Astrocyte of the cerebellum (primary cell): ENCODE measurements at places on chromosomes 5 and 9.

- DNase-seq: peak; percentile 36
Observed at GRCh38 chr5:116242343-116242742, 157.5 kb downstream of the COMMD10 start.

DNA sequence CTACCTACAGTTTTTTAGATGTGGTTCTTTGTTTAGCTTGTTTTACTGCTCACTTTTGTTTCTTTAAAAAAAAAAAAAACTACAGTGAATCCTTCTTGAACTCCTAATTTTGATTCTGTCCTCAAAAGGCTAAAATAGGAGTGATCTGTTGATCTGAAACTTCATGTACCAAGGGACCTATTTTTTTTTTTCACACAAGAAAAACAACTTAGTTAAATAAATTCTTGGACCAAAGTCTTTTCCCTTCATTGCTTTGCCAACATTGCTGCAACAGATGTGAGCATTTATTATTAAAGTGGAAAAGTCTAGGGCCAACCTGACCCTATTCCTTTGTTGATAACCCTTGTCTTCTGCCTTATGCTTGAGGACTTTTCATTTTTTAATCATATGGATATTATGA lies 236.8 kb downstream of the ARHGEF28 start:
- no peak for DNase-seq

GRCh38 chr5:116492016-116492623 lies 82.5 kb downstream of the SEMA6A start:
- peak; percentile 95 for DNase-seq

DNA sequence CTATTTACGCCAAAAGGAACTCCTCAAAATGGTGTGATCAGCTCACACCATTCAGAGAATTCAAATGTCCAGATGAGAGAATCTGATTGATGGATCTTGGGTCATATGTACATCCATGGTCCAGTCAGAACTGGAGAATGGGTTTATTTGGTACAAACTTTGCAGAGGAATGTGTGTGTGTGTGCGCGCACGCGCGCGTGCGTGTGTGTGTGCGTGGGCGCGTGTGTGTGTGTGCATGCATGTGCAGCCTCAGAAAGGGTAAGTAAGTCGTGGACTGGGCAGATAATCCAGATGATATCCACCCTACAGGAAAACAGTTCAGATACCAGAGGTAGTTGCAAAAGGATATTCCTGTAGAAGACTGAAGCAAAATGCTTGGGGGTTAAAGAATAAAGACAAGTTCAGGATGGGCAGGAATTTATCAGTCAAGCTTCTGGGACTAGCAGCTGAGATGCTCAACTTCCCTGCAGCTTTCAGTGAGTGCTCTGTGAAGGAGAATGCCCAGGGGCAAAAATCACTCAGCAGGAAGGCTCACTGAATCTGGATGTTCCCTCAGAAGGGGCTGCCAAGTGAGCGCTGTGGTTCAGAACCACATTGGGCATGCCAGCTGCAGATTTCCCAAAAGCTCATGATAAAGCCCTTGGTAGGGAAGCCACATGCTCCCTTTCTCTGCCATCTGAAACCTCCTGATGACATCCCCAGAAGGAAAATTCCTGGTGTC lies 440.5 kb upstream of the SGCD start:
- DNase-seq: no peak

DNA sequence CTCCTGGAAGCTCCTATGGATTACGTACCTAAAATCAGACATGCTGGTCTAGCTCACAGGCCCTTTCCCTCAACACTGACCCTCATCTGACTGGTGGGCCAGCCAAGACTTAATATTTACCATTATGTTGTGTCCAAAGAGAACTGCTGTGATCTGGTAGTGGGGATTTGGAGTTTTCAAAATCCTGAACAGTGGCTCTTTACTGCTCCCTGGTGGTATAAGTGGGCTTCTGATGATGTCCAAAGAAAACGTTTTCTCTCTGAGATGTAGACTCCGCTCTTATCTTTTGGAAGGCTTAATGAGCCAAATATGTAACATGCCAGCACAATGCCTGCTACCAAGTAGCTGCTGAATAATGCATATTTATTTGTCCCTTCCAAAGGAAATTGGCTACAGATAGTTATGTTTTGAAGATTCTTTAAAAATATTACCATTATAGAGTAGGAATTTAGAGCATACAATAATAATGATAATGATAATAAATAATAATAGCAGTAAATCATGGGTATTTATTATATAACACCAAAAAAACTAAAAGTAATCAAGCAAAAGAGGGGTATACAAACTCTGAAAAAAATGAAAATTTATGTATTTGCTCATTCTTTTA lies 406.6 kb upstream of the TNC start:
- peak; percentile 80 for DNase-seq

- no peak for DNase-seq
Observed at GRCh38 chr5:176529116-176529740, 8.0 kb downstream of the RNF44 start.

- DNase-seq: no peak
Observed at GRCh38 chr5:91225848-91226686, 157.1 kb downstream of the ARRDC3 start.

GRCh38 chr5:7348168-7348854 lies 47.6 kb upstream of the ADCY2 start:
- DNase-seq: no peak

- no peak for DNase-seq
Observed at GRCh38 chr5:36896476-36896875, 19.9 kb downstream of the NIPBL start.

- no peak for DNase-seq
Observed at GRCh38 chr5:11038772-11039171, 277.7 kb upstream of the DAP start.

DNA sequence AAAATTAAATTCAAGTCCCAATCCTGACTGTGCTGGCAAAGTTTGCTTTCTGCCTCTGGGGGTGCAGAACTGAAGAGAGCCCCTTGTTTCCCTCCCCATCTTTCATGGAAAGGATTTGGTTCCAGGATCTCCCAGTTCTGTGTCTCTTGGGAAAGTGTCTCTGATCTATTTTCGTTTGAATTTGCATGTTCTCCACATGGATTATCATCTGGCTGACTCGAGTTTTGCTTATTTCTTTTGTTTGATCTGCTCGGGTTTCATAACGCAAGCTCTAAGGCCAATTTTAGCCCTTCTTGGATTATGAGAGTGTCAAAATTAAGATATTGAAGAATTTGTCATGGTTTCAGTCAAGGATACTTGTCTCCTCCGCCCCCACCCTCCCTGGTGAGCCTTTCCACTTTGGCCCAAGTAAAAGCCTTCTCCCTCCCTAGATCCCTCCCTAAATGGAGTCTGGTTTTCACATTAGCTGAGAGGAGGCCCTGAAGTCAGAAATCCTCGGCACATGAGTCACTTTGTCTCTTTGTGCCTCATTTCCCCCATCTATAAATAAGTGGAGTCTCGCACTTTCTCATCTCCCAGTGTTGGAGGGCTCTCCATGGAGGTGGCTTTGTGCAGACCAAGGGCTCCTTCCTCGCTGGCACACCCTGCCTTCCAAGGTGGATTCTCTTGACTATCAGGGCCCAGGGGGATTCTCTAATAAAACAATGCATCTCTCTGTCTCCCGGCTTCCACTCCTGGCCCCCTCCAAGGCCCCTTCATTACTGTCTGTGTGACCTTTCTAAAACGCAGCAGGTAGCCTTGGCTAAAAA lies 17.3 kb downstream of the ADRB2 start:
- no peak for DNase-seq

DNA sequence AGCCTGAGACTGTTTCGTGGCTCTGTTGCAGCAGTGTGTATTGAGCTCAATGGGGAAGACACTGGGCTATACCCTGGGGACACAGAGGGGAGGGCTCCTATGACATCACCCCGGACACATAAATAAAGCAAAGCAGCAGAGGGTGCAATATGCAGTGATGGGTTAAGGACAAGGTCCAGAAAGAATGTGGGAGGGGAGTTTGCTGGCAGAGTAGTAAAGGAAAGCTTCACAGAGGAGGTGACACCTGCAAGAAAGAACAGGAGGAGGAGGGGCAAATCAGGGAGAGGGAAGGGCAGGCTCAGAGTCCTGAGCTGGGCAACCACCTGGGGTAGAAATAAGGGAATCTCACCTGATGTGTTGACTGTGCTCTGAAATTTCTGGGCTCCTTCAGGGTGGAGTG lies 35.3 kb upstream of the CDKN2AIPNL start:
- no peak for DNase-seq

GRCh38 chr9:137505421-137506140 lies 44.6 kb downstream of the PNPLA7 start:
- no peak for DNase-seq

DNA sequence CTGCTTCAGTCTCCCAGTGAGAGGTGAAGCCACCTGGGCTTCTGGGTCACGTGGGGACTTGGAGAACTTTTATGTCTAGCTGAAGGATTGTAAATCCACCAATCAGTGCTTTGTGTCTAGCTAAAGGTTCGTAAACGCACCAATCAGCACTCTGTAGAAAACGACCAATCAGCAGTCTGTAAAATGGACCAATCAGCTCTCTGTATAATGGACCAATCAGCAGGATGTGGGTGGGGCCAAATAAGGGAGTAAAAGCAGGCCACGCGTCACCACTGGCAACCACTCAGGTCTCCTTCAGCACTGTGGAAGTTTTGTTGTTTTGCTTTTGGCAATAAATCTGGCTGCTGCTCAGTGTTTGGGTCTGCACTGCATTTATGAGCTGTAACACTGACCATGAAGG lies 69.1 kb upstream of the NREP start:
- DNase-seq: no peak

- DNase-seq: no peak
Observed at GRCh38 chr5:29642601-29643000, 1550.9 kb upstream of the CDH6 start.

DNA sequence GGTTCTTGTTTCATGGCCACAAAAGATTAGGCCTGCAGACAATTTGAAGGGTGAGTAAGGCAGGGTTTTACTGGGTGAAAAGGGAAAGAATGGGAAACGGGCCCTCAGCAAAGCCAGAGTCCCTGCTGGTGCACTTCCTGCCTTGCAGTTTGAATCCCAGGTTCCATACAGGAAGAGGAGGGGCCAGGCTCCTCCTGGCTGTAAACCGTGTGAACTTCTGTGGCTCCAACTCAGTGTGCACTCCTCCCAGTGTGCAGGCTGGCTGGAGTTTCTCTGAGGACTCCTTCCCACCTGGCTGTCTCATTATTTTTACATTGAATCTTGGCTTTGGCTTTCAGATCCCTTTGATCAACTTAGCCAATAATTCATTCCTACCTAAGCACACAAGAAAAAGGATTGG lies 367.1 kb upstream of the KLF4 start:
- no peak for DNase-seq

DNA sequence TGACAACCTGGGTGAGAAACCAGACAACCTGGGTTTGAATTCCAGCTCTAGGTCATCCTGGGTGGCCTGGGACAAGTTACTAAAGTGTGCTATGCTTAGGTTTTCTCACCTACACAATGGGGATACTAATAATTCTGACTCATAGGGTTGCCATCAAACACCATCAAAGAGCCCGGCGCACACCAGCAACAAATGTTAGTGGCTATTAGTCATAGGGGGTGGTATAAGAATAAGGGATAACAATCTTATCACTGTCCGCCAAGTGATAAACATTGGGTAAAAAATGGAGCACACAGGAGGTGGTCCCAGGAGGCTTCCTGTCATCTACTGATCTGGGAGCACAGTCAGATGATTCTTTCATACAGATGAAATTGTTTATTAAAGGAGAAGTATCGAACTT lies 61.4 kb upstream of the AFAP1L1 start:
- peak; percentile 16 for DNase-seq

DNA sequence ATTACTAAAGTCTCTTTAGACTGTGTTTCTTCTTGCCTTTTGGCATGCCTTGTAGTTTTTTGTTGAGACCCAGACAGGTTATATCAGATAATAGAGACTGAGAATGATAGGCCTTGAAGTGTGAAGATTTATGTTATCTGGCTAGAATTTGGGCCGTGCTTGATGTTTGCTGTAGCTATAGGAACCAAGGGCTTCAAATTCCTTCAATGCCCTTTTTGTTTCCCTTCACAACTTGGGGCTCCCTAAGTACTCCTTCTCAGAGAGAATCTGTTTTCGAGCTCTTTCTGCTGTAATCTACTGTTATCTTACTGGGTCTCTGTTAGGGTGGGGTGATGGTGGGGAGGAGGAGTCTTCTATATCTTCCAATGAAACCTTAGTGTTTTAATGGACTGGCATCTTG lies 95.3 kb upstream of the CKMT2 start:
- DNase-seq: no peak

DNA sequence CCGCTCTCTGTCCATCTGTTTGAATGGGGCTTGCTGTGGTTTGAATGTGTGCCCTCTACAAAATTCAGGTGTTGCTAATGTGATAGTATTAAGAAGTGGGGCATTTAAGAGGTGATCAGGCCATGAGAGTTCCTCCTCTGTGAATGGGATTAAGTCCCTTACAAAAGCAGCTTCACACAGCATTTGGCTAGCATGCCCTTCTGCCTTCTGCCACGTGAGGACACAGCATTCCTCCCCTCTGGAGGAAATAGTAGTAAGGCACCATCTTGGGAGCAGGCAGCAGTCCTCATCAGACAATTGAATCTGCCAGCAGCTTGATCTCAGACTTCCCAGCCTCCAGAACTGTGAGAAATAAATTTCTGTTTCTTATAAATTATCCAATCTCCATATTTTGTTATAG lies 540.2 kb downstream of the CSNK1G3 start:
- no peak for DNase-seq

DNA sequence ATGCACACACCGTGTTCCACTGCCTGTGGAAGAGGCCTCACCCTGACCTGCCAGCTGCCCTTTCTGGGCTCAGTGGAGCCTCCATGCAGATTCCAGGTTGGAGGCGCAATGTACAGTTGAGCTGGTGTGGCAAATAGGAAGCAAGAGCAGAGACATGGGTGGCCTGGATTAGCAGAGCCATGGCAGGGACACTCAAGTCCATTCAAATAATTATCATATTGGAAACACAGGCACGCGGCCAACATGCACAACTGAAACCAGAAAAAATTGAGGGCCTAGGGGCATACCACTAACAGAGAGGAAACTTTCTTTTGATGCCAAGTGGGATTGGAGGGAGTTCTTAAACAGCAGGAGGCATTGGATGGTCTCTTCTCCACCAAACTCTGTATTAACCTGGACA lies 35.8 kb downstream of the OTULINL start:
- DNase-seq: peak; percentile 22

- DNase-seq: no peak
Observed at GRCh38 chr9:73029346-73029745, 76.5 kb upstream of the ALDH1A1 start.
